GM04504 (cell line): ENCODE measurements at places on chromosomes 7 and 10.

DNA sequence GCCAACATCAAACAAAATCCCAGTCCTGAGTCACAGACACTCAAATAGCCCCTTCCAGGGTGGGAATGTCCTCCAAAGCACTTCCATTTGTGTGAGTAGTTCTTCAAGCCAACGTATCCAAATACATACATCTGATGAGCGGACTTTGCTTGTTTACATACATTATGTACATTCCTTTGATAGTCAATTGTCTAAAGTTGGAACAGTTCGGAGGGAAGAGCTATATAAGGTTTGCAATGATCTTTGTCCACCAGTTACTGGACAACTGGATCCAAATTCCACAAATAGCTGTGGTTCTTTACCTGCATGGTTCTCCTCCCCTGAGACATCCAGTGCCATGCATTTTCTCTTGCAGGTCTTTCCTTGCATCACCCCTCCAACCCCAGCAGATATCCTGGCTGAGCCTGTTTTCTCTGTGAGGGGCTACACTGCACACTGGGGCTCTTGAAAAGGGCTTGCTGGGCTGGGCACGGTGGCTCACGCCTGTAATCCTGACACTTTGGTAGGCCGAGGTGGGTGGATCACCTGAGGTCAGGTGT lies 4.7 kb upstream of the MGMT start:
- DNase-seq = no peak

DNA sequence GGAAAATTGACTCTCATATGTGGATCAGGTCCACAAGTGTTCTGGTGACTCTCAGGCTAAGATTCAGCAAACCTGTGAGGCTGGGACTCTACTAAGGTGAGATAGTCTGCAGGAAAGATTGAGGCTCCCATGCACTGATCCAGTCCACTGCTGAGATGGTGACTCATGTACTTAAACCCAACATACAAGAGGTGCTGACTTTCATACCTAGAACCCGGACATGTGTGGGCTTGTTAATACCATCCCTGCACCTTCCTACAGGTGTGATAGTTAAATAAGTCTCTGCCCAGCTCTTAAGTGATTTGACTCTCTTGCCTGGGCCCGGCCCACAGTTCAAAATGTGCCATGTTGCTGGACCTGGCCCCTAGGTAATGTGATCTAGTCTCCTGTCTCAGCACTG lies 27.1 kb upstream of the ZNF107 start:
- DNase-seq = no peak

DNA sequence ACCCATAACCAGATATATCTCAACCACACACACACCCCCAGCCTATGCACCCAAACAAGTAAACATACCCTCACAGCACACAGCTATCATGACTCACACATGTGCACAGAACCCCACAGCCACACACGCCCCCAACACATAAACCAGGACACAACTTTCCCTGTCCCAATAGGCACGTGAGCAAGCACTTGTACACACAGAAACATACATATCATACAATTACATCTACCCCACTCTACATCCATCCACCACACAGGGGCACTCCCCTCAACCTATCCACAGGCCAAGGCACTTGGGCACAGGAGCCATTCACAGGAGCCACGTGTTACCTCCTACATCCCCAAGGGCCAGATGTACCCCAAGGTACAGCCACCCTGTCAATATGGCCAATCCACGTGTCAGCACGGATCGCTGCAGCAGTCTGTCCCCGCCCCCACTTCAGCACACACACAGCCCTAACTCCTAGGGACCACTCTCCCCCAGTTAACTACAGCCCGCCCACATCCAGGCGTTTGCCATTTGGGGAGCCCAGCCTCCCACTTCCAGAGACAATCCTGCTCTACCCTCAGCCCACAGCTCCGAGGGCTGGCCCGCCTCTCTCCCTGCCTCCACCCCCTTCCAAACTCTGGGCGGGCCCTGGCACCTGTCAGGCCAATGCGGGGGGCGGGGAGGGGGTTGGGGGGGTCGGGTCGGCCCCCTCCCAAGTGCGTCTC lies 163.5 kb downstream of the SH3PXD2A start:
- DNase-seq = no peak

- no peak for DNase-seq
Observed at GRCh38 chr7:106017657-106018056, 54.6 kb downstream of the CDHR3 start.

GRCh38 chr7:2862831-2863361 lies 18.8 kb upstream of the GNA12 start:
- DNase-seq = no peak

DNA sequence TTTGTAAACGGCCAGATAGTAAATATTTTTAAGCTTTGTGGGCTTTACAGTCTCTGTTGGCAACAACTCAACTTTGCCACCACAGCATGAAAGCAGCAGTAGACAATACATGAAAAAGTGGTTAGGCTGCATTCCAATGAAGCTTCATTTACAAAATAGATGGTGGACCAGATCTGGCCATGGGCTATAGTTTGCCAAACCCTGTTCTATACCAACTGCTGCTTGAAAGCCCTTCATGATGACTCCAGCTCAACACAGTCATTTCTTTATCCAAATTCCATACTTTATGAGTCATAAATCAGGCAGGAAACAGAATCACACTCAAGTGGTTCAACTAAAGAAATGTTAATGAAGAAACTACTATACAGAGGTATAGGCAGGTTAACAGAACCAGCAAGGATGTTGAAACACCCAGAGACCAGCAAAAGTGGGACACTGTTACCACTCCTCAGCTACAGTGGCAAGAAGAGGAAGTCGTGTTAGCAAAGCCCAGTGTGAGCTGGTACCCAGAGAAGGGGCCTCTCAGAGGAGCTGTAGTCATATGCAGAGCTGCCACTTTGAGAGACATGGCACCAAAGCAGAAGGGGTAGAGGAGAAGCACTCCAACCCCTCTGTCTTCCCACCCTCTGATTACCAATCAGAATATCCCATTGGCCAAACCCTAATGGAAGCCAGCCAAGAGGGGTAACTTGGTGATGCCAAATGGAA lies 72.5 kb downstream of the PRLHR start:
- no peak for DNase-seq

DNA sequence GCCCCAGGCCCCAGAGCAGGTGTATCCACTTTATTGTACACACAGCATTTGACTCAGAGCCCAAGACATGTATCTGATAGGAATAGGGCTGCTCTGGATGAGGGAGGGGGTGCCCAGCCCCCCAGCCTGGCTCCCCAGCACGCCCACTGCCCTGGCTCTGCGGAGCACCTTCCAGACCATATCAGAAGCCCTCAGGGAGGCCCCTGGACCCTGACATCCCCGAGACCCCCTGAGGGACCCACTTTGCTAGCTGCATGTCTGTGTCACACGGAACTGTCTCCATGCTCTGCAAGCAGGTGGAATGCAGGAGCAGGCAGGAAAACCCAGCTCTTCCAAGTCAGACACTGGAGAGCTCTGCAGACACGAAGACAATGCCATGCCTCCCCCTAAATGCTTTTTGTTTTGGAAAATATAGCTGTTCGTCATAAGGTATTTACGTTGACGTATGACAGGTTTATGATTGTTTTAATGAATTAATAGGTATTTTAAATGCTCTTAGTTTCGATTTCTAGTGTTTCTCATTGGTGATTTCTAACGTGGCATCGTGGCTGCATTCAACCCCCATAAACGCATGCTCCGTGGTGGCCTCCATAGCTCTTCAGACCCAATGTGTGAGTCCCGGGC lies 92.8 kb upstream of the INSIG1 start:
- no peak for DNase-seq

DNA sequence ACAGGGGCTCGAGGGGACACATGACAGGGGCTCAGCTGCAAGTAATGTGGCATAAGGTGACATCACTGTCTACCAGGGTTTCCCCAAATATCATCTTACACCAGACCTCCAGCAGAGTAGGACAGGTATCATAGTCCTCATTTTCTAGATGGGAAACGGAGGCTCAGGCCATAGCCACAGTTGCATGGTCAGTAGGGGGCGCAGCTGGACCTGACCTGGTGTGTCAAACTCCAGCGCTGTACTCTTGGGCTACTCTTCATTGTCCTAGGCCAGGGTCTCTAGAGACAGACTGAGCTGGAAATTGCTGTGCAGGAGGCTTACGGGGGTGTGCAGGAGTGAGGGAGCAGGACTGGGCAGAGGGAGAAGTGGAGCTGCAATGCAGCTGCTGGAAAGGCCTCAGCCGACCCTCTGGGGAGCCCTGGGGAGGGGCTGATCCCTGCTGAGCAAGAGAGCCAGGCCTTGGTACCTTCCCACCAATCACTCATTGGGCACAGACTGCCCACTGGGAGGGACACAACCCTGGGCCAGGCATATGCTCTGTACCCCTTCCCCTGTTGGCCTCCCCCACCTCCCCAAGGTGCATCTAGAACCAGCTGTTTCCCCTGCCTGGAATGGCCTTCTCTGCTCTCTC lies 89.9 kb downstream of the CDH23 start:
- DNase-seq = peak; percentile 6

DNA sequence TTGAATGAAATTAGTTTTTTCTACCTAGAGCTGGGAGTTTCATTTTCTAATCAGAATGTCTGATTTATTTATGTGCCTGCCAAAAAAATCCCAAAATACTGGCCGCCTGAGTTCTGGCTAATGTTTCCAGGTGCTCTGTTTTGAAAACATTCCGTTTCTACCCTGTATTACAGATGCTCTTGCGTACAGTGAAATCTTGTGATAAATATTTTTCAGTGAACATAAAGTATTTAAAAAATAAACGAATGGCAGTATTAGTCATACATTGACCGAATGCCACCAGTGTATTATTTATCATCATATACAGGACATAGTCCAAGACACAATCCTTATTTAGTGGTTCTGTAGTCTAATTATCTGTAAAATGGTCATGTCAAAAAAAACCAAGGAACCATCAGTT lies 102.8 kb downstream of the KAT6B start:
- DNase-seq = no peak

DNA sequence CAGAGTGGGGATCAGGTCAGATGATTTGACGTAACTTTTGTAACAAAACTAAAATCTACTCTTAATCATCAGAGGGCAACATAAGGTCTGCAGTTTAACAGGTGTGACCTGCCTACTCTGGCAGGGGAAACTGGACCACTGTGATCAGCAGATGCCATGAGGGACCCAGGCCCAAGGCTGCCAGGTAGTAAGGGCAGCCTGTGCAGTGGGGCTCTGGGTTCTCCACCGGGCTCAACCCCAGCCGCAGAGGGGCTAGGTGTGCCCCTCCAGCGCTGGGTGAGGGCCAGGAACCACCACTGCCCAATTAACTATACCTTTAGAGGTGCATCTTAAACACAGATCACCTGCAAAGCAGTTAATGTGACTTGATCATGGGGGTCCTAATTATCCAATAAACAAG lies 17.6 kb downstream of the AKR1B1 start:
- no peak for DNase-seq

DNA sequence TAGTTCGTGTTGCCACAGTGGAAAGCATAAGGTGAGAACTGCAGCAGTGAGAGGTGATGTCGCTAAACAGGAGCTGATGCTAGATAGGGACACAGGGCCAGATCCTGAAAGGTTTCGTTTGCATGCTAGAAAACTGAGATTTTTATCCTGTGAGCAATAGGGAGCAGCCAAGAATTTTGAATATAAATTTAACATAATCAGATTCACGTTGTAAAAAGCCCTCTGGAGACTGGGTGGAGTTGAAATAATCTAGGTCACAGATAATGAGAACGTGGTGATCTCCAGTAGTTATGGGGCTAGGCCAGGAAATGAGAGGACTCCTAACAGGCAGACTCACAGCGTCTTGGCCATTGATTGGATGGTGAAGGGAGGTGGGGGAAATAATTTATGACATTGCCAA lies 92.1 kb upstream of the IMMP2L start:
- DNase-seq = no peak

DNA sequence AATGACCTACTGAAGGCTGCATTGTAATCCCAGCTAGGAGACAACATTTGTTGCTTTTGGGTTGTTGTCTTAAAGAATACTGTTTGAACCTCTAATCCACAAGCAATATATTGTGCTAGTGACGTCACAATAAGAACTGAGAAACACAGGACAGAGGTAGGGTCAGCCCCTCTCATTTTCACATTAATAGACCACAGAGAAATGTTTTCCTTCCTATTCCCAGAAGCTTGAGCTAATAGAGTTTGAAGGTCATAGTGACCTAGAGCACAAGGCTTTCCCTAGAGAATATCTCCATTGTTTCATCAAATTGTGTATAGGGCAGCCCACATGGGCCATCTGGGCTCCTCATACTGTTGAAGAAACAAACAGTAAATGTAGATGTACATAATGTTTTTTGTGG lies 300.9 kb upstream of the AKR1E2 start:
- no peak for DNase-seq

- no peak for DNase-seq
Observed at GRCh38 chr7:75617634-75618234, 121.0 kb downstream of the HIP1 start.

- DNase-seq = no peak
Observed at GRCh38 chr7:51314726-51315125, 1.9 kb downstream of the COBL start.

DNA sequence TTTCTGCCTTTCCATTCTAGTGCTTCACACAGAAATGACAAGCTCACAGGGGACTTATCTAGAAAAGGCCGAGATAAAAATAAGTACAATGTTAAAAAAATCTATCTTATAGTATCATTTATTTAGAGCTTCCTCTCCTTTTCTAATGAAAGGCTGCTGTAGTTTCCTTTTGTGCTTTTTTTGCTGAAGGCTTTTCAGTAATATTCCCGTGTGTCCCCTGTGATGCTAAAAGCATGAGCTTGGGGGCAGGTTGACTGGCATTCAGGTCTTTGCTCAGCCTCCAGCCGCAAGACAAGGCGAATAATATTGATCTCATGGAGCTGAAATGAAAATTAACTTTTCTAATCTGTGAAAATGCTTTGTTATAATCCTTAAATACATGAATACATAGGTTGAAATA lies 143.0 kb downstream of the ST7 start:
- no peak for DNase-seq

- DNase-seq = no peak
Observed at GRCh38 chr7:44572771-44573170, 937 bp downstream of the DDX56 start.

DNA sequence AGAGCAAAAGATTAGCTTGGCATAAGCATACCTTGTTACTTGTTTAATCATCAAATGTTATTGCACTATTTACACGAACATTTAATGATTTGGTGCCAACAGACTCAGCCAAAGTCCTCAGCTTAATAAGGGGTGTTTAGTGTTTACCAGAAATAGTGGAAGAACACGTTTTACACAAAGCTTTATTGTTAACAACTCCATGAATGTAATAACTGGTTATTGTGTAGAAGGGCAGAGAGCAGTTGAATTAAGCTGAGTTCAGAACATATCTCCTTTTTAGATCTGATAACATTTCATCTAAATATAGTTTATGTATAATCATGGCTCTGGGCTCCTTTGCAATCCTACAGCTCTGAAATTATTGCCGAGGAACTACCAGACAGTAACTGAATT lies 99.1 kb downstream of the CABCOCO1 start:
- DNase-seq = no peak

- no peak for DNase-seq
Observed at GRCh38 chr7:28140979-28141378, 39.6 kb downstream of the JAZF1 start.
